ENCODE measurements at places on chromosomes 11 and 22. TPM values are rescaled to one million over a fixed set of nuclear protein-coding genes. Genes with fewer than 3 reads are reported as not detected.

The KRTAP5-9 gene
- total RNA-seq: not detected

The KRTAP5-1 gene
- total RNA-seq: not detected

GRCh38 chr22:31846161-31847115, 92.6 kb downstream of the DEPDC5 start:
- peak; percentile 13 for DNase-seq

- DNase-seq: peak; percentile 3
Measured at GRCh38 chr11:103338621-103339484, 229.6 kb downstream of the DYNC2H1 start.

The PRRG4 gene
- 22.9 TPM for total RNA-seq

- DNase-seq: no peak
Measured at GRCh38 chr11:115760461-115761320, 256.5 kb upstream of the CADM1 start.

The CDC42BPG gene
- 33.0 TPM for total RNA-seq

DNA sequence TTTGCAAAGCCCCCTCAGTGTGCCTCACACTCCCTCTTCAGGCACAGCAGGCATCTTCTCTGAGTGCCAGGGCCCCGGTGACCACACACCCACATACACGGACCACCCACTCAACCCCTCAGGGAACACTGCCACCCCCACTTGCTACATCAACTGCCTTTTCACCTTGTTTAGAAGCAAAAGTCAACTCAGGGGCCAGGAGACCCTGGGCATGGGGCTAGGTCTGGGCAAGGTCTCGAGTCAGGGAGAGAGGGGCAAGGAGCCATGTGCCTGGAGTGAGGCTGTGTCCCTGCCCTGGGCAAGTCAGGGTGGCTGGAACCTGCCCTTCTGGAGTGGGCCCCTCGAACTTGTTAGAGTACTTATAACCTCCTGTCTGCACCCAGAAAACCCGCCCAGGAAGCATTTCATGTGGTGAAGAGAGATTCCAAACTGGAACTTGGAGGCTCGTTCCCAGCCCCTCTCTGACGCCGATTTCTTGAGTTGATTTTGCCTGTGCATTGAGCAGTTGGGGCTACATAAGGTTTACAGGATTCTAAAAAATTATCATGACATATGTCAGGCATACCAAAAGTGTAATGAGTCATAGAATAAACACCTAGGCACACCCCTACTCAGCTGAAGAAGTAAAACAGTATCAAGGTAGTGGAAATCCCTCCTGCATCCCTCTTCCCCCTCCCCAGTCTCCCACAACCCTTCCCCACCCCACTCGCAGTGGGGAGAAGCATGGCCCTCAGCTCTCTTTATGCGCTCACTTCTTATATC, 74.3 kb downstream of the MYEOV start:
- no peak for DNase-seq

The FBLN1 gene
- total RNA-seq: 28.6 TPM

The CDC45 gene
- total RNA-seq: 52.8 TPM

DNA sequence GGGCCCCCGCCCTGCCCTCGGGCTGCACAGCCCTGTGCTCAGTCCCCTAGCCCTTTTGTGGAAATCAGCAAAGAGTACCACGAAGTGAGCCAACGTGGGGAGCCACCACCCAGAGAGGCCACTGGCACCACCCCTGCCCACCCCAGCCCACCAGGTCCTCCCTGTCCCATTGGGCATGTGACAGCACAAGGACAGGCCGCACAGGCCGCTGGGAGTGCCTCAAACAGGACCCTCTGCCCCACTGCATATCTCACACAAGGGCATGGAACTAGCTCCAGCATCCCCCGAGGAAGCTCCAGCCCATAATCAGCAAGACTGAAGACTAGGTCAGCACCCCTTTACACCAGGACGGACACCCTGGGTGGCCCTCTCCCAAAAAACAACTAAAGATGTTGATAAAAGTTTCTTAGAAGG, 29.7 kb downstream of the GNB1L start:
- no peak for DNase-seq

GRCh38 chr11:26399336-26399735, 67.4 kb downstream of the ANO3 start:
- DNase-seq: no peak

All from Calu3 (cell line).